ENCODE measurements at places on chromosomes 4 and X. TPM values are rescaled to one million over a fixed set of nuclear protein-coding genes. Genes with fewer than 3 reads are reported as not detected.

DNA sequence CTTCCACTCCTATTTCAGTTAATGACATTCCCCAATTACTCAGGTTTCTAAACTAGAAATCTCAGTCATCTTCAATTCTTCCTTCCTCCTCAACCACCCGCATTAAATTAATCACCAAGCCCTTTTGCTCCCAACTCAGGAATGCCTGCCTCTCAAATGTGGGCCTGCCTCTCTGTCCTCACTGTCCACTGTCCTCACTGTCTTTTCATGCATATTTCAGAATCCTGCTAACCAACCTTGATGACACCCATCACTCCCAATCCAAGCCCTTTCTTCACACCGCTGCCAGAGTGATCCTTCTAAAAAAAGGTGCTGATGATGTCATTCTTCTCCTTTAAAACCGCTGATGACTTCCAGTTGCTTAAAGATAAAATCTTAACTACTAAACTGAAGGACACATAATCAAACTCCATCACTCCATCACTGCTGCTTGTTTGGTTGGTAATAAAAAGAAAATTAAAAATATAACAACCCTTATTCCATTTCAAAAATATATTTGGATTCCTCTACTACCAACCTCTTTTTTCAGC lies 5.1 kb upstream of the APBB2 start:
- DNase-seq: no peak

DNA sequence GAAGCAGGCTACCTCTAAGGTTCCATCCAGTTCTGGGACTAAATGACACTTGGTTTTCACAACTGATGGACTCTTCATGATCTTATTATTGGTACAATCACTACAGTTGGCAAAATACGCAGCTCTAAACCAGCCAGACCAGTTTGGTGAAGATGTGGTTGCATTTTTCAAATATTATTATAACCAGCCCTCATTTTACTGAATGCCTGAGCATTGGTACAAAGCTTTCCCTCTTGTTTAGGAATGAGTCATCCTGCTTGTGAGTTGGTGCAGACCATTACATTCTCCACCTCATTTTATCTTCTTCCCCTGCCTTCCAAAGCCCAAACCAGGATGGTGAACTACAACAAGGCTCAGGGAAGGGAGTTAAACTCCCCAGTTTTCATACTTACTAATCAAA lies 223.1 kb downstream of the KDR start:
- DNase-seq: no peak

- DNase-seq: no peak
These were observed 139.2 kb upstream of the DGKK start for GRCh38 chrX:50609796-50610195.

- DNase-seq: peak; percentile 58
These were observed 62.8 kb upstream of the EGFL6 start for GRCh38 chrX:13506574-13506973.

DNA sequence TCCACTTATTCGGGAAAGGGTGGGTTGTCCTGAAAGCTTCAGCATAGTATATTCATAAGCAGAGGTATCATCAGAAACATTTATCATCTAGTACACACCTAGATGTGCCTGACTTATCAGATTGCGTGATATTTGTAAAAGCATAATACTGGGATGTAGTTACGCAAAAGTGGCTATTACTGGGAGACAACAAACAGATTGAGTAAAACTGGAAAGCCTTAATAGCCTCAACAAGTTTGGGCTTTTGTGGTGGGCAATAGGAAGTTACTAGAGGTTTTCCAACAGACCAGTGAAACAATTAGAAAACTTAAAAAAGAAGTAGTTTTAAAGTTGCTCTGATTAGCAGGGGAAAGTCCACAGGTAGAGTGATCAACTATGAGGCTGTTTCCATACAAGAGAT lies 39.8 kb downstream of the GPRIN3 start:
- DNase-seq: no peak

- DNase-seq: no peak
These were observed 34.7 kb downstream of the ADD1 start for GRCh38 chr4:2878346-2878745.

GRCh38 chrX:27057883-27058282 lies 405.3 kb downstream of the PPP4R3C start:
- DNase-seq: no peak

DNA sequence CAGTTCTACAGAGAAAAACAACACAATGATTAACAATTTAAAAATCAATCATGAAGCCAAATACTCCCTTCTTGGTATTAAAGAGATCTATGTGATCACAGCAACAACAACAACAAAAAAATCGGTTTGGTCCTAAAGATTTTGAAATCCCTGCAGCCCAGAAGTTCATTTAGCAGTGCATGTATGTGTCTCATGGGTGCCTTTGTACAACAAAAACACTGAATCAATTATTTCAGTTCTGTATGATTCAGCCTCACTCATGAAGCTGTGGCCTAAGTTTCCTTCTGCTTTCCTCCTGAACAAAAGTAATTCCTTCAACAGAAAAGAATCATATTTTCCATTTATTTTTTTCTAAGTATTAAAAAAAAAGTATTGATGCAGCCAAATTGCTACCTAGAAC lies 393.4 kb upstream of the NDST3 start:
- no peak for DNase-seq

The CDS1 gene
- 0.15 TPM for total RNA-seq

DNA sequence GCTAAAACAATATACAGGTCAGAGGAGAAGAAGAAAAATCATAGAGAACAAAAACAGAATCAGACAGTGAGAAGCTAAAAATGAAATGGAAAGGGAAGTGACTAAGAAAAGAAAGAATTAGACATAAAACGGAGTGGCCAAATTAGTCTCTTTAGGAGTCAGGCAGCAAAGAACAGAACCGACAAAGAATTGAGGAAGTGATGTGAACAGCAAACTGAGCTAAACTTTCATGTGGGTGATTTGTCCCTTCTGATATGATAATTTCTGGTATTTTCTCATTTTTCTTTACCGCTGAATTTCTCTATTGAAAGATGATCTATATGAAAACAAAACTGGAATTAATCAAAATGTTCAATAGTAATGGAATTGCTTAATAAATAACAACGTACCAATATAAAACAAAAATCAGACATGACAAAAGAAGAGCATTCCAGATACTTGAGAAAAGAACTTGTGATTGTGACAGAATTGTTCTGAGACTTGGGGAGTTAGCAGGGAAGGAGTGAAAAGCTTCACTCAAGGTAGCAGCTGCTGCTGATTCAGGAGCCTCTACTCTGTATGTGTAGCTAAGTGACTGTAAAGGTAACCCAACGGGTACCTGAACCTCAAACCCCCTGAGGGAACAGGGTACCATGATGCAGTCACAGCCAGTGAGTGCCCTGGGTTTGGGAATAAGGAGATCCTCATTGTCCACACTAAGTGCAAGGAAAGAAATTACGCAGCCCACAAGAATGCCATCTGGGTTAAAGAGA lies 8.8 kb downstream of the TAPT1 start:
- DNase-seq: no peak

Data from B cell (primary cell).